ENCODE measurements at places on chromosomes 2 and 18.

GRCh38 chr2:226461981-226462380 is 337.6 kb downstream of the IRS1 start:
- no peak for DNase-seq

GRCh38 chr2:161905389-161906046 is 168.5 kb downstream of the DPP4 start:
- DNase-seq, result no peak

DNA sequence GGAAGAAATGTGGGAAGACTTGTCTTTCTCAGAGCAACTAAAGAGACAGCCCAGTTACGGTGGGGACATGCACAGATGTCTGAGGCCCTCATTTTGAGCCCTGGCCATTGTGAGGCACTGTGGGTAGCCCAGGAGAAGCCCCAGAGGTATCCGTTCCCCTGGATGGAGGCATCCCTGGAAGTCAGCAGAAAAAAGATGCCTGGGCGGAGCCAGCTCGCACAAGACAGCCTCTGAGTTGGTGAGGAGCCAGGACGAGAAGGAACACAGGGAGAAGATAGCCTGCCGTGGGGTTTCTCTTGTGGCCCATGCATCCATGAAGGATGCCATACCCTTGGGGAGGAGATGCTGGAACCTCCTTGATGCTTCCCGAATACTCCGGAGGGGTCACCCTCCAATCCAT is 56.9 kb upstream of the SEMA4C start:
- DNase-seq, result no peak

- no peak for DNase-seq
These were observed 232.8 kb downstream of the CELF4 start for GRCh38 chr18:37332628-37333420.

- DNase-seq, result no peak
These were observed 67.0 kb downstream of the EIF5B start for GRCh38 chr2:99404039-99404796.

- DNase-seq, result peak; percentile 92
These were observed 119.5 kb upstream of the MCFD2 start for GRCh38 chr2:47034973-47035609.

DNA sequence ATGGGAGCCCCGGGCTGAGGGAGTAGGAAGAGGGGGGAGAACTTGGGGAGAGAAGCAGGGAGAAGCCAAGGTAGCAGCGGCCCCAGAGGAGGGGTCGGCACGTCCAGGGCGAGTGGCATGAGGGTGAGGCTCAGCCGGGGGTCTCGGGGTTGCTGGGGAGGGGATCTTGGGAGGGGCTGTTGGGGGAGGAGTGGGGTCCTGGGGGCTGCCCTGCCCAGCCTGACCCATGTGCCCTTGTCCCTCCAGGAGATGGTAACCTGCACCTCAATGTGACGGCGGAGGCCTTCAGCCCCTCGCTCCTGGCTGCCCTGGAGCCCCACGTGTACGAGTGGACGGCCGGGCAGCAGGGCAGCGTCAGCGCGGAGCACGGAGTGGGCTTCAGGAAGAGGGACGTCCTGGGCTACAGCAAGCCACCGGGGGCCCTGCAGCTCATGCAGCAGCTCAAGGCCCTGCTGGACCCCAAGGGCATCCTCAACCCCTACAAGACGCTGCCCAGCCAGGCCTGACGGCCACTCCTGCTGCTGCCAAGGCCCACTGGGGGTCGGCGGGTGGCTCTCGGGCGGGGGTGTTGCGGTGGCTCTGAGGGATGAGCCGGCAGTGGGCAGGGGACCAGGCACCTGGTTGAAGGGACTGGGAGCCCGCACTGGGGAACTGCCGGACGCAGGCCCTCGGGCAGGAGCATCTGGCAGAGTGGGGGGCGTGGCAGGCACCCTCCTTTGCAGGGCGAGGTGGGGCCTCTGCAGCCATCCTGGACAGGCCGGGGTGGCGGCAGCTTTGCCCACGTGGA is 9.0 kb upstream of the GAL3ST2 start:
- DNase-seq, result no peak

DNA sequence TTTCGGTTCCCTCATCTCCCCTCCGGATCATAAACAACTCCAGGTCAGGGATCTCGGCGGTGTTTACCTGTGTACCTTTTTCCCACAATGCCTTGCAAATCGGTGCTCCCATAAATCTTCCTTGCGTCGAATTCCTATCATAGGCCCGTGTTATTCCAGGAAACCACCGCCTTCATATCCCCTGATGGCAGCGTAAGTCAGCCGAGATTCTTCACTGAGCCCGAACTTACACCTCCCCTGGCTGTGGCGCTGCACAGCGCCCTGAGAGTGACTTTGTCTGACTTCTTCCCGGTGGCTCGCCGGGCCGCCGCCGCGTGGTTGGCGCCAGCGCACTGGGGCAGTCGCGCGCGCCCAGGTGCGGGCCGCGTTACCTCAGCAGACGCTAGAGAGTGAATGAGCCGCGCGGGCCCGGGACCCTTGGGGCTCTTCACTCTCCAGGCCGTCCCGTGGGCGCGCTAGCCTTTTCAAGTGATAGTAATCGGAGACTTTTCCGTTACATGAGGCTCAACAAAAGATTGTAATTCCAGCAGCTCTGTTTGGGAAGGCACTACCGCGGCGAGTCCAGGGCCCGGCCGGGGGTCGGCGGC is 101.6 kb downstream of the SPTBN1 start:
- DNase-seq, result no peak

DNA sequence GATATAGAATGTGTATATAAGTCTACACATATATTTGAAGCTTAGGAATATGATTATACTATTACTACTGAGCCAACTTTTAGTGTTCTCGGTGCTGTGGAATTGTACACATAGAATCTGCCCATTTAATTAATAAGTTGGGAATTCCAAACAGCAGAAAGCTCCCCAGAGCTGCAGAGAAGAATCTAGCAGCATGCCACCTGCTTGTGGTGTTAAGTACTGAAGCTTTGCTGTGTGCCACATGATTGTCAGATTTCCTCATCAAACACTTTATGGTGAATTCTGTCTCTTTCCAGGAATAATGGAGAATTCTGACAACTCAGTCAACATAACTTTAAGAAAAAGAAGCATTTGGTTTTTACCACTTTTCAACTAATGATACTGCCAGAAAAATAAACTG is 117.8 kb downstream of the WDSUB1 start:
- no peak for DNase-seq

All from lower leg skin (tissue), 4 donors.